NCI-H1417 treated with DMSO at 0.1 percent for 48 hours (cell line): ENCODE measurements at places on chromosomes 5 and 9.

- DNase-seq = no peak
Measured at GRCh38 chr5:73652391-73652790, 26.4 kb downstream of the ARHGEF28 start.

DNA sequence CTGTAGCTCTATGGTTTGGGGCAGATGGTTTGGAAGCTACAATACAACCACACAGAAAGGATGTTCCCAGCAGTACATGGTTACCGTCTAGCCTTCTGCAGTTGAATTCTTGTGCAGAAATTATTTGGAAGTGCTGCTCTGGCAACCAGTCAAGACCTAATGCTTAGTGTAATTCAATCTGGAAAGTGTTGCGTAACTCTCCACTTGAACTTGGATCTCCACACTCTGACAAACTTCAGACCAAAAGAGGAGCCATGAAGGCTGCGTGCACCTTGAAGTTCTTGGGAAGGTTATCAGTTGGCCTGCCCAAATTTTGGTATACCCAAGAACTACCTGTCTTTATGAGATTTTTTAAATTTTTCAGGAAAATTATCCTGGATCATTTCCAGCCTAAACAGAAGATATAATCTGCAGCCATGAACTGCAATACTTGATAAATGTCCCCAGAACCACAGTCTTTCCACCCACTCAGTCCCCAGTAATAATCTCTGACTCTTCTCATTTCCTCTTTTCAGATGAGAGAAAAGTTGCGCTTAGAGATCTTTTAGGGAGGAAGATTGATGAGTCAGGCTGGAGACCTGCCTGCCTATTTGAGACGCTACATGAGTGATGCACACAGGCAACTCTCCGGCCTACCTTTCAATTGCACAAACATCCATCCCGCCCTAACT lies 159.9 kb downstream of the FANCC start:
- no peak for DNase-seq

DNA sequence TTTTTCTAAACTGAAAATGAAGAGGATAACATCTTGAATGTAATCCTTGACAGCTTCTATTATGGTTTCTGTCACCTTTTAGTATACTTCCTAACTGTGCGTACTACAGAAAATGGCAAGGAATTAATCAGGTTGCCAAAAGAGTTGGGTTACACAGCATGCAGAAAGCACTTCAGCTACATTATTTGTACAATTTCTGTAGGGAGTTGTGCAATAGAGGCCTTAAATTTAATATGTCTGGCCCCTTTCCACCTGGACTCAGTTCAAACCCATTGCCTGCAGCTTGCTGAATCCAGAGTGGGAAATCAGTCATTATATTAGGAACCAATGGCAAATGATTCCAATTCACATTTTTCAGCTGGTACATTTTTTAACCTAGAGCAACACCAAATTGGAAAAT lies 549.7 kb downstream of the CSNK1G3 start:
- no peak for DNase-seq

- no peak for DNase-seq
Measured at GRCh38 chr5:163706053-163706771, 200.8 kb downstream of the MAT2B start.

- no peak for DNase-seq
Measured at GRCh38 chr9:4519604-4520003, 29.3 kb downstream of the SLC1A1 start.

- DNase-seq = no peak
Measured at GRCh38 chr5:126919566-126919965, 110.8 kb downstream of the MARCHF3 start.

- no peak for DNase-seq
Measured at GRCh38 chr5:167644619-167645018, 646.8 kb upstream of the WWC1 start.

- no peak for DNase-seq
Measured at GRCh38 chr9:134237630-134238265, 73.4 kb upstream of the RNU6ATAC start.

DNA sequence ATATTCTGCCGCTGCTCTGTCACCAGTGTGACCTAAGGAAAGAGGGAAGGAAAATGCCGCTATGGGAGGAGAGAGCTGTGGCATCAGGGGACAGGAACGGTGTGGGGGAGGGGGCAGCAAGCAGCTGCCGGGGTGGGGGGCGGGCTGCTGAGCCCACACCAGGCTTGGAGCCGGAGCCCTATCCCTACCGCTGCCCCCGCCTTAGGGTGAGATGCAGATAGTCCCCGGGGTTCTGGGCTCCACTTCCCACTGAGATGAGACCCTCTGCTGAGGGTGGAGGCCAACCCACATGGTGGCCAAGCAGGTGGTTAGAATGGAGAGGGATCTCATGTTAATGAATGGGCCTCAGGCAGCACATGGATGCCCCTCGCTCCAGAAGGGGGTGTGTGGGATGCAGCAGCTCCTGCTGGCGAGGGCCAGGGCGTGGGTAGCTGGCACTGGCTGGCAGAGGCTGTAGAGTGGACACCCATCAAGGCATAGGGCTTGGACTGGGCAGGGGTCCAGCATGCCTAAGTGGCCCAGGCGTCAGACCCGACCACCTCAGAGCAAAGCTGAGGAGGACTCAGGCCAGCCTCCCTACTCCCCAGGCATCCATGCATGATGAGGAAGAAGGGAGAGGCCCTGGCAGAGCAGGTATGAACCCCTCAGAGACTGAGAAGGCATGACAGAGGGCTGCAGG lies 131.5 kb downstream of the ZNF354C start:
- DNase-seq = no peak

- DNase-seq = no peak
Measured at GRCh38 chr9:34589636-34590380, at the start of gene CNTFR. TSS of gene CNTFR (minus strand) at chr9:34589724. CDS start at chr9:34568981, 20,743 bp downstream.

- DNase-seq = no peak
Measured at GRCh38 chr9:92440751-92441046, 16.4 kb upstream of the OMD start.
